CD8-positive, alpha-beta memory T cell (primary cell): ENCODE measurements at places on chromosomes 11 and 22.

- peak; percentile 20 for DNase-seq
Observed at GRCh38 chr11:14320020-14320419, 39.0 kb downstream of the RRAS2 start.

- no peak for DNase-seq
Observed at GRCh38 chr11:11740836-11741235, 100.9 kb upstream of the USP47 start.

- DNase-seq: no peak
Observed at GRCh38 chr11:16052750-16053149, 303.6 kb downstream of the SOX6 start.

DNA sequence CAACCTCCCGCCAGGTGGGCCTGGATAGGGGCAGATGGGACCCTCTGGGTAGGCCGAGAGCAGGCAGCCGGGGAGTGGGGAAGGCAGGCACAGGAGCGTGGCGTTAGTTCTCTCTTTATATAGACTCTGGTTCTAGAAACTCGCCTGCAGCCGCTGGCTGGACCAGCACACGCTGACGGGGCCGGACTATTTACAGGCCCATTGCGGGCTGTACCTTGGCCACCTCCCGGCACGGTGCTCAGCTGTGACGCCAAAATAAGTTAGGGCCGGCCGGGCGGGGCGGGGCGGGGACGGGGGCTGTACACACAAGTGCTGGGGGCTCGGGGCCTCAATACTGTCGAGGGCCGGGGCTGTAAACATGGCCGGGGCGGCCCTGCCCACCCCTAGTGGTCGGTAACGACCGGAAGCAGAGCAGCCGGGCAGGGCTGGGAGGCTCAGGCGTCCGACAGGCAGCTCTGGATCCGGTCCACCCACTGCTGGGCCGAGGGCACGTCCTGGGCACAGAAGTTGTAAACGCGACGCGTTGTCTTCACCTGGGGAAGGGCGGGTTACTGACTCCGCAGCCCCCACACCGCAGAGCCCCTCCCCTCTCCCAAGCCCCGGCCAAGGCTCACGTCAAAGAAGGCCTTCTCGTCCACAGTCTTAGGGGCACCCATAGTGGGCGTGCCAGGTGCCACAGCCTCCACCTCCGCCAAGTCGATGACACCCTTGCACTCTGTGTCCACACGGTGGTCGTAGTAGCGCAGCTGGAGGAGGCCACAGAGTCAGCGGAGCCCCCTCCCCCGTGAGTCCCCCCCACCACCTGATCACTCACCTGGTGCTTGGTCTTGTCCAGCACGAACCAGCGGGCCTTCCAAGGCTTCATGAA lies 27.9 kb downstream of the SBF1 start:
- no peak for DNase-seq

DNA sequence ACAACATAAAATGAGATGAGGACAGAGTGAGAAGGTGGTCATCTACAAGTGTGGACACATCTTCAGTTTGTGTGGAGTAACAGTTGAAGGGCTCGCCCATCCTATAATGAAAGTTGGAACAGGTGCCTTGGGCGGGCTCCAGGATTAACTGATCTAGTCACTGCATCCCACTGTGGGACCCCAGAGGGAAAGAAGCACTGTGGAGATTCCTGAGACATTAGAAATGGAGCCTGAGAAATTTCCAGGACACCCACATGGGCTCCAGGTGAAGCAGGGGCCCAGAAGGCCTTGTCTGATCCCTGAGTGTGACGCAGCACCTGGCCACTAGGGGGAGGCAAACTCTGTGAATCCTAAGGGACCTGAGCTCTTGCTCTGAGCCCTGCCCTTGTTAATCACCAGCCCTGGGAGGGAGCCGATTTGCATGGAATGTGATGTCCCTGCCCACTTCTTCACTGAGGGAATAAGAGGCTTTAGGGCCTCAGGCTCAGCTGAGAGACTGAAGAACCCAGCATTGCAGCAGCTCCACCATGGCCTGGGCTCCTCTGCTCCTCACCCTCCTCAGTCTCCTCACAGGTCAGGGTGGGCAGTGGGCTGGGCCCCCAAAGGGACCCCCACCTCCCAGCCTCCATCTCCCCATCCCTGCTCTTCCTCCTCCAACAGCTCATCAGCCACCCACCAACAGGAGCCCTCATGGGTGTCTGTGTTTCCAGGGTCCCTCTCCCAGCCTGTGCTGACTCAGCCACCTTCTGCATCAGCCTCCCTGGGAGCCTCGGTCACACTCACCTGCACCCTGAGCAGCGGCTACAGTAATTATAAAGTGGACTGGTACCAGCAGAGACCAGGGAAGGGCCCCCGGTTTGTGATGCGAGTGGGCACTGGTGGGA lies 98.4 kb downstream of the VPREB1 start:
- peak; percentile 20 for DNase-seq

DNA sequence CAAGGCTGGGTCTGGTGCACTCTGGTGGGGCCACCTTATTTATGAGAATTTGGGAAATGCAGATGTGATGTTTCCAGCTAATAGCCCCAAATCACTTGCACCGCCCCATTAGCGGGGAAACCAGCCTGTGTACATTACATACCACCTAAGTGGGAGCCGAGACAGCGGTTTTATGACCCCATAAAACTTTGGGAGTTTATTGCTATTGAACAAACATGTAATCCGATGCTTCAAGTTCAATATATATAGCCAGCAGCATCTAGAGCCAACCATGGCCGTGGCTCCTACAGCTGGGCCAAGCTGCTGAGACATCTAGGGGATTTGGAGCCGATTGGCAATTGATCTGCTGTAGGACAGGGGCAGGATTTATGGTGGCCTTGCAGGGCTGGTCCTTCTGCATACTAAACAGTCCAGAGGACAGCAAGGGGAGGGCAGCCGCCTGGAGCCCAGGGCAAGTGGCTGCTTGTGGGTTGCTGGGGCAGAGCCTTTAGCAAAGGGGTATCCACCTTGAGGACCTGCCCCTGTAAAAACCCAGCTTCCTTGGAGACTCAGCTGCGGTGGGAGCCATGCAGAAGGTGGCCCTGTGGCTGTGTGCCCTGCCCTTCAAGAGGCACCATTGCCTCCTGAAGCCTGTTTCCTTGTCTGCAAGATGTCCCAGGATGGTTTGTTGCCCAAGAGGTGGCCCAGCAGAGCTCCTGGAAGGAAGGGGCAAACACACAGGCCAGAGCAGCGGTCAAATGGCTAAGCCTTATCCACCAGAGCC lies 47.9 kb upstream of the CCDC188 start:
- DNase-seq: no peak
